CD8-positive, alpha-beta memory T cell (primary cell): ENCODE measurements at places on chromosomes 13 and 19. TPM values are rescaled to one million over a fixed set of nuclear protein-coding genes. Genes with fewer than 3 reads are reported as not detected.

DNA sequence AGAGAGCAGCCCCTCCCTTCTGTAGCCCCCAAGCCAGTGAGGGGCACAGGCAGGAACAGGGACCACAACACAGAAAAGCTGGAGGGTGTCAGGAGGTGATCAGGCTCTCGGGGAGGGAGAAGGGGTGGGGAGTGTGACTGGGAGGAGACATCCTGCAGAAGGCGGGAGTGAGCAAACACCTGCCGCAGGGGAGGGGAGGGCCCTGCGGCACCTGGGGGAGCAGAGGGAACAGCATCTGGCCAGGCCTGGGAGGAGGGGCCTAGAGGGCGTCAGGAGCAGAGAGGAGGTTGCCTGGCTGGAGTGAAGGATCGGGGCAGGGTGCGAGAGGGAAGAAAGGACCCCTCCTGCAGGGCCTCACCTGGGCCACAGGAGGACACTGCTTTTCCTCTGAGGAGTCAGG lies 4.2 kb downstream of the KLK3 start:
- no peaks in the 10 kb centered on the region for H3K4me1 ChIP-seq
- H3K27ac ChIP-seq, result no peak overlapping the region
- DNase-seq, result no peak

DNA sequence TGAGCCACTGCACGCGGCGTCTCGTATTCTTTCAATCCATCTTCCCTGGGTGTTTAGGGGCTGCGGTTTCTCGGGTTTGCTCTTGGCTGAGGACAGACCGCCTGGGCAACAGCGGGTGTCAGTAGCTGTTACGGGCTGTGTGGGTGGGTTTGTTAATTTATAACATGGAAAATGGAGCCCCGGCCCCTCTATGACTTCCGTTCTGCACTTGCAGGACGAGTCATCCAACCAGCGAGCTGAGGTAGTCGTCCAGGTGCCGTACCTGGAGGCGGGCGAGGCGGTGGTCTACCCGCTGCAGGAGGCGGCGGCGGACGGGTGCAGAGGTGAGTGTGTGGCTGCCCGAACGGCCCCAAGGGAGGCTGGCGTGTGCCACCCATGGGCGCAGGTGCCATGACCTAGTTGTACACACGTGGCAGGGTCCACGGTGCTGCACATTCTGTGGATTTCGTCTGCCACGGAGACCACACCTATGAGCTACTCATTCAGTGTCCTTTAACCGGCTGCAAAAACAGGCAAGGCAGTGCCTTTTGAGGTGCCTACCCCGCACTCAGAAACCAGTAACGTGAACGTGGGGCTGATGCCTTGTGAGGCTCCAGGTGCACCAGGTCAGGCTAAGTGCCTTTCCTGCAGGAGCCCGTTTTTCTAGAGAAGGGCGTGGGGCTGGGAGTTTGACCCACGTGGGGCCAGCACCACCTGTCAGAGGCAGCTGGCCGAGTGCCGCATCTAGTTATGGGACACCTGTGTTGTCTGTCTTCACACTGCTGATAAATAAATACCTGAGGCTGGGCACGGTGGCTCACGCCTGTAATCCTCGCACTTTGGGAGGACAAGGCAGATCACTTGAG lies 10.9 kb downstream of the POLR2E start:
- H3K27me3 ChIP-seq, result no peaks in the 10 kb centered on the region
- peaks cover 61% of the 10 kb centered on the region for H3K36me3 ChIP-seq

- no peak overlapping the region for H3K4me3 ChIP-seq
- no peak for DNase-seq
- peaks cover 71% of the 10 kb centered on the region for H3K4me1 ChIP-seq
- no peaks in the 10 kb centered on the region for H3K27me3 ChIP-seq
- H3K36me3 ChIP-seq, result peaks cover 11% of the 10 kb centered on the region
- H3K27ac ChIP-seq, result peak overlapping the region; percentile 12
Observed at GRCh38 chr19:49472936-49473335, 1.1 kb upstream of the FLT3LG start.

GRCh38 chr19:33712268-33712667 lies 84.4 kb upstream of the KCTD15 start:
- no peaks in the 10 kb centered on the region for H3K4me1 ChIP-seq
- H3K36me3 ChIP-seq, result no peaks in the 10 kb centered on the region
- no peak overlapping the region for H3K27ac ChIP-seq

DNA sequence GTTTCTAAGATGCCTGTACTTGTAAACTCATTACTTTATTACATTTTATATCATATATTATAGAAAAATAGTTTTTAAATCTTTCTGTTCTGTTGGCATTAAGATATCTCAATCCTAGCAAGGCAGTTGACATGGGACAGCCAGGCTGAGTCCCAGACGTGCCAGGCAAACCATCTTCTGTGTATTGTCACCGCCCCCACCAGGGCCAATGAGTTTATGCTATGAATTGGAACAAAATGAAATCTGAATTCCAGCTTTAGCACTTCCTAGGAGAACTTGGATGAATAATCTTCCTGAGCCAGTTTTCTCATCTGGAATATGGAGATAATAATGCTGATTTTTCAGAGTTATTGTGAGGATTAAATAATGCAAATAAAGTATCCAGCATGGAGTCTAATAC lies 79.9 kb upstream of the GSX1 start:
- DNase-seq, result peak; percentile 7
- no peaks in the 10 kb centered on the region for H3K4me1 ChIP-seq
- no peak overlapping the region for H3K27ac ChIP-seq
- H3K36me3 ChIP-seq, result no peaks in the 10 kb centered on the region

- H3K4me1 ChIP-seq, result no peaks in the 10 kb centered on the region
- H3K27me3 ChIP-seq, result no peaks in the 10 kb centered on the region
- no peak overlapping the region for H3K4me3 ChIP-seq
- H3K36me3 ChIP-seq, result no peaks in the 10 kb centered on the region
- no peak overlapping the region for H3K27ac ChIP-seq
Observed at GRCh38 chr13:85236413-85236812, 562.8 kb downstream of the SLITRK6 start.

GRCh38 chr19:29014857-29015436 lies 198.0 kb downstream of the UQCRFS1 start:
- H3K27ac ChIP-seq, result no peak overlapping the region
- no peaks in the 10 kb centered on the region for H3K36me3 ChIP-seq
- no peak for DNase-seq

GRCh38 chr19:17692566-17692965 lies 4.4 kb upstream of the UNC13A start:
- no peak overlapping the region for H3K27ac ChIP-seq
- no peak overlapping the region for H3K4me3 ChIP-seq
- no peaks in the 10 kb centered on the region for H3K4me1 ChIP-seq
- DNase-seq, result no peak
- H3K36me3 ChIP-seq, result no peaks in the 10 kb centered on the region
- H3K27me3 ChIP-seq, result peaks cover 26% of the 10 kb centered on the region

- no peaks in the 10 kb centered on the region for H3K36me3 ChIP-seq
- no peak overlapping the region for H3K4me3 ChIP-seq
- H3K4me1 ChIP-seq, result no peaks in the 10 kb centered on the region
- no peak overlapping the region for H3K27ac ChIP-seq
Observed at GRCh38 chr13:72585254-72585653, 142.2 kb downstream of the MZT1 start.

DNA sequence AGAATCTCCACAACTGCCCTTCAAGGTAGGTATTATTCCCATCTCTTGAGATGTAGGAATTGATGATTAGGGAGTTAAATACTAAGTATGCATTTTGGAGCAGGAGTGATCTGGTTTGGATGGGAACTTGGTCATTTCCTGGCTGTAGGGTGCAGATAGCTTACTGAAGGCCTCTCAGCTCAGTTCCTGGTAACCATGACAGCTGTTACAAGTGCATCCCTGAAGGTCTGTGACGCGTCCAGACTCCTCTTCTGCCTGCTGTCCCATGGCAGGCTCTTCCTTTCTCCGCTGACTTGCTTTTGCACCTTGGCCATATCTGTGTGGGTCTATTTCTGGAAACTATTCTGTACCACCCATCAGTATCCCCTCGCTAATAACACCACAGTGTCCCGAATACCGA lies 387.8 kb downstream of the ZNF536 start:
- H3K4me3 ChIP-seq, result no peak overlapping the region
- H3K27ac ChIP-seq, result no peak overlapping the region
- DNase-seq, result no peak
- H3K4me1 ChIP-seq, result no peaks in the 10 kb centered on the region
- no peaks in the 10 kb centered on the region for H3K27me3 ChIP-seq
- H3K36me3 ChIP-seq, result no peaks in the 10 kb centered on the region

DNA sequence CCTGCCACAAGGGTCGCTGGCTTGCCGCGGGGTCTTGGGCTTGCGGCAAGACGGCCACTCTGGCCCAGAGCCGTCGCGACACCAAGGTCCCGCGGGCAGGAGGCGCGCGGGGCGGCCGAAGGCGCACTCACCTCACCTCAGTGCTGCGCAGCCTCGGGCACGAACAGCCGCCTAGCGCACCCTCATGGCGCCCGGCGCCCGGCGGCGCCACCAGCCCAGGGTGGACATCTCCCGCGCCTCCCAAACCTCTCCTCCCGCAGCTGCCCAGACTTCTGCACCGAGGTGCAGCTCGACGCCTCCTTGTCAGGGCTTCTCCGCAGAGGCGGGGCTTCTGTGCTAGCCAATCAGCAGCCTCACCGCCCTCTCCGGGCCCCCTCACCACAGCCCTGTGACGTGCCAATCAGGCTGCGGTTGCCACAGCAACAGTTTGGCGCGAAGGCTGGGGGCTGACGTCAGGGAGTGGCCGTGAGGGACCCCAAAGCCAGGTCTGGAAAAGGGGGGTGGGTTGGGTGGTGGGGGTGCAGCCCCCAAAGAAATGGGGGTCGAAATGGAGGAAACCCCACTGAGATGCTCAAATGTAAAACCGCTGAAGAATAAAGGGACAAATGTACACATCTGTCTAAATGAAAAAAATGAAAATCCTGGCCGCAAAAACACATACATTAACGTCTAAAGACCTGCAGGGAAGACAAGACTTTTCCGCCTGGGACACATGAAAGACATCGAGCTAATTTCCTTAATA lies at the start of the genes PEG3 and ZIM2:
PEG3 (minus strand) TSS at position 276 of the 742 bp plus-strand sequence. CDS start 16,071 bp downstream, outside the sequence.
ZIM2 (minus strand) TSS at position 276 of the 742 bp plus-strand sequence. CDS start 16,449 bp downstream, outside the sequence.
- H3K36me3 ChIP-seq, result no peaks in the 10 kb centered on the region
- no peaks in the 10 kb centered on the region for H3K27me3 ChIP-seq
- DNase-seq, result no peak
- H3K4me3 ChIP-seq, result no peak within 1 kb of the TSS

DNA sequence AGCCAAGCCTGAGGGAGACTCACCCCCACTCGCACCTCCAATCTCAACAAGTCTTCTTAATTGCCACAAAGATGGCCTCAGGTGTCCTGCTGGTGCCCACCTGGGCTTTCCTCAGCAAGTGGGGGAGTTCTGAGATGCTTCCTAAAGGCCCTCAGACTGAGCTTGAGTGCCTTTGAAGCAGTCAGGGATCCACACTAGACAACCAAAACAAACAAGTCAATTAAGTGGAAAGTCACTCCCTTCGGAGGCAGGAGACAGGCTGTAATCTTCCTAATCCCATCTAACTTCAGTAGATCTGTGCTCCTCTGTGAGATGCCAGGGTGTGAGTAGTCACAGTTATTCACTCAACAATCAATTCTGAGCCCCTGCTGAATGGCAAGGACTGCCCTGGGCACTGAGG lies 68.3 kb upstream of the SERP2 start:
- no peaks in the 10 kb centered on the region for H3K27me3 ChIP-seq
- no peak overlapping the region for H3K4me3 ChIP-seq
- peaks cover 13% of the 10 kb centered on the region for H3K4me1 ChIP-seq
- H3K27ac ChIP-seq, result no peak overlapping the region
- no peak for DNase-seq

GRCh38 chr19:45800070-45800553 lies 7.5 kb upstream of the DMWD start:
- peaks cover 5% of the 10 kb centered on the region for H3K27me3 ChIP-seq
- peaks cover 7% of the 10 kb centered on the region for H3K4me1 ChIP-seq
- no peak for DNase-seq
- H3K27ac ChIP-seq, result no peak overlapping the region
- H3K36me3 ChIP-seq, result no peaks in the 10 kb centered on the region

GRCh38 chr13:34640179-34640992 lies 301.7 kb upstream of the NBEA start:
- H3K4me3 ChIP-seq, result no peak overlapping the region
- H3K4me1 ChIP-seq, result no peaks in the 10 kb centered on the region
- H3K27ac ChIP-seq, result no peak overlapping the region
- no peaks in the 10 kb centered on the region for H3K27me3 ChIP-seq
- no peaks in the 10 kb centered on the region for H3K36me3 ChIP-seq

- H3K36me3 ChIP-seq, result peaks cover 13% of the 10 kb centered on the region
- peak overlapping the region; percentile 95 for H3K4me3 ChIP-seq
- peaks cover 22% of the 10 kb centered on the region for H3K4me1 ChIP-seq
Observed at GRCh38 chr13:36998624-36999041, 507 bp downstream of the ALG5 start.

DNA sequence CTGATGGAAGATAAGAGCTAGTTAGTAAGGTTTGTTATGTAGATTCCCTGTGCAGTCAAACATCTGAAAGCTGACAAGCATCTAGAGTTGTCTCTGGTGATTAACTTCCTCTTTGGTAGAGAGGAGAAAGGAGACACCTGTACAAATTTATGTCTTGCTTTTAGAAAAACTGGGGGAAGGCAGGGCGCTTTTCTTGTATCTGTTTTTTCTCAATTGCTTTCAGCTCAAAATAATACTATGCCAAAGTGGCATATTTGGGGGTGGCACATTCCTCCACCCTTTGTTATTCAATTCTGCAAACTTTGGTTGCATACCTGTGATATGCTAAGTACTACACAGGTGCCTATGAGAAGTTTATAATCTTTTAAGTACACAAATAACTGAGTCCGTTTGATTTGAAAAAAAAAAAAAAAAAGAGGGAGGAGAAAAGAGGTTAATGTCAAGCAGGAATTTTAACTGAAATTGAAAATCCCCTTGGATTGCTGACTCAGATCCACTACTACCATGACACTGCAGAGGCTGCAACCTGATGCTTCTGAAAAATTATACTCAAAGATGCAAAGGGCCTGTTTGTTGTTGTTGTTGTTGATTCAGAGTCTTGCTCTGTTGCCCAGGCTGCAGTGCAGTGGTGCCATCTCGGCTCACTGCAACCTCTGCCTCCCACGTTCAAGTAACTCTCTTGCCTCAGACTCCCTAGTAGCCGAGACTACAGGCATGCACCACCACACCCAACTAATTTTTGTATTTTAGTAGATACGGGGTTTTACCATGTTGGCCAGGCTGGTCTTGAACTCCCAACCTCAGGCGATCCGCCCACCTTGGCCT lies 164.8 kb upstream of the NBEA start:
- H3K27me3 ChIP-seq, result no peaks in the 10 kb centered on the region
- DNase-seq, result no peak
- no peak overlapping the region for H3K27ac ChIP-seq
- no peaks in the 10 kb centered on the region for H3K4me1 ChIP-seq
- H3K36me3 ChIP-seq, result no peaks in the 10 kb centered on the region
- H3K4me3 ChIP-seq, result no peak overlapping the region

GRCh38 chr13:24149246-24150032 lies 11.1 kb upstream of the SPATA13 start:
- no peak overlapping the region for H3K4me3 ChIP-seq
- no peaks in the 10 kb centered on the region for H3K4me1 ChIP-seq
- no peaks in the 10 kb centered on the region for H3K36me3 ChIP-seq
- no peaks in the 10 kb centered on the region for H3K27me3 ChIP-seq

DNA sequence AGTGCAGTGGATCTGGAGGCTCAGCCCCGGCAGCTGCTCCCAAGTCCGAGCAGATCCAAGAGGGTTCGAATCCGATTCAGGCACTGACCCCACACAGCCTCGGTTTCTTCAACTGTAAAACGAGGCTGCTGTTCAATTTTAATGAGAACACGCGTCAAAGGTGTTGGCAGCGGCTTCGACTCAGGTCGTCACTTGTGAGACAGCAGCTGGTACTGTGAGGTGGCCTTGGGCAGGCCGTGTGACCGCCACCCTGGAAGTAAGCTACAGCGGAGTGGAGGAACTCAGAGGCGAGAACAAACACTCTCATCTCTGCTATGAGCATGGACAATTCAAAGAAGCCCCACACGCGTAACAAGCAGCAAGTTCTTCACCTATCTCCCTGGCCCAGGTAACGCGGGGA lies 9.7 kb downstream of the MAP2K2 start:
- DNase-seq, result no peak
- H3K27me3 ChIP-seq, result no peaks in the 10 kb centered on the region
- peaks cover 27% of the 10 kb centered on the region for H3K36me3 ChIP-seq
- H3K4me3 ChIP-seq, result no peak overlapping the region
- peaks cover 39% of the 10 kb centered on the region for H3K4me1 ChIP-seq

The ZIM2 gene
- not detected for polyA plus RNA-seq

The ZNF567 gene
- 14.7 TPM for polyA plus RNA-seq

The OSCAR gene
- 0.17 TPM for polyA plus RNA-seq

The DIRAS1 gene
- not detected for polyA plus RNA-seq
